ENCODE measurements at places on chromosomes 16 and 17.
A peak's percentile ranks its signal among the peaks of the same experiment; 100 is the strongest.

- no peak for DNase-seq
Measured at GRCh38 chr17:80573701-80574100, 29.1 kb downstream of the RPTOR start.

GRCh38 chr16:89695086-89695874, 6.2 kb downstream of the SPATA2L start:
- DNase-seq: no peak

DNA sequence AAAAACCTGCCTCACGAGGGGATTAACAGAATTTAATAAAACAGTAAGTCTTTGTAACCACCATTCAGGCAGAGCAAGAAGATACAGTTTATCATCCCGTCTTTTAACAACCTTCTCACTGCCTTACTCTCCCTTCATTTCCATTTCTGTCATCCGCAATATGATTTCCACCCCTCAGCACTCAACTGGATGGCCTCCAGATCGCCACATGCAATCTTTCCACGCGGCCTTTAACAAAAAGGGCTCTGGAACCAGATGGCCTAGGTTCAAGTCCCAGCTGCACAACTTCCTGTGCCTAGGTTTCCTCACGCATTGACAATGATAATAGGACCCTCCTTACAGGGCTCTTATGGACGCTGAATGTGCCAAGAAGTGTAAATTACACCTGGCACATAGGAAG, 103.6 kb downstream of the GAS7 start:
- no peak for DNase-seq

DNA sequence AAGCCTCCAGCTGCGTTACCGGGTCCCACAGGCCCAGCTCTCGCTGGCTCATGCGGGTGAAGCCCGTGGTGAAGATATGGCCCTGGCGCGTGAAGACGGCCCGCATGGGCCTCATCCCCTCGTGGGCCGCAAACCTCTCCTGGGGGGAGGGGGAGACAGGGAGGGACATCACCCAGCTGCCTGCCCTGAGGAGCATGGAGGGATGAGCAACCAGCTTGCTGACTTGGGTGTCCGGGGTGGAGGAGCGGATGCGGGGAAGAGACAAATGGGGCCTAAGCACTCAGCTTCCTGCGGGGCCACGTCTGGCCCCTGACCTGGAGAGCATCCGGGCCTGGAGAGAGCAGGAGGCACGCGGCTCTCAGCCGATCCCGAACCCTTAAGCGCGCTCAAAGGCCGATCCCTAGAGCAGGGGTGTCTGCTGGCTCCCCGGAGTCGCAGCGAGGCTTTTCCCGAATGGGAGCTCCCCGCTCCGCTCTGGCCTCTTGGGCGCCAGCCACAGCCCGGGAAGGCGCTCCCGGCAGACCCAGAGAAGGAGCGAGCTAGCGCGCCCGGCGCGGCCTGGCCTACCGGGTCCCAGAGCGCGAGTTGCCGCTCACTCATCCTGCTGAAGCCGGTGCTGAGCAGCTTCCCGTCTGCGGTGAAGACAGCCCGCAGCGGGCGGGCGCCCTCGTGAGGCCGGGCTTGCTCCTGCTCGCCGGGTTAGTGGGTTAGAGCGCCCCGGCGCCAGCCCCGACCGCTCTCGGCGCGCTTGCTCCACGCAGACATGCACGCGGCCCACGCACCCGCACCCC, 5.0 kb downstream of the CORO6 start:
- DNase-seq: peak; percentile 92

DNA sequence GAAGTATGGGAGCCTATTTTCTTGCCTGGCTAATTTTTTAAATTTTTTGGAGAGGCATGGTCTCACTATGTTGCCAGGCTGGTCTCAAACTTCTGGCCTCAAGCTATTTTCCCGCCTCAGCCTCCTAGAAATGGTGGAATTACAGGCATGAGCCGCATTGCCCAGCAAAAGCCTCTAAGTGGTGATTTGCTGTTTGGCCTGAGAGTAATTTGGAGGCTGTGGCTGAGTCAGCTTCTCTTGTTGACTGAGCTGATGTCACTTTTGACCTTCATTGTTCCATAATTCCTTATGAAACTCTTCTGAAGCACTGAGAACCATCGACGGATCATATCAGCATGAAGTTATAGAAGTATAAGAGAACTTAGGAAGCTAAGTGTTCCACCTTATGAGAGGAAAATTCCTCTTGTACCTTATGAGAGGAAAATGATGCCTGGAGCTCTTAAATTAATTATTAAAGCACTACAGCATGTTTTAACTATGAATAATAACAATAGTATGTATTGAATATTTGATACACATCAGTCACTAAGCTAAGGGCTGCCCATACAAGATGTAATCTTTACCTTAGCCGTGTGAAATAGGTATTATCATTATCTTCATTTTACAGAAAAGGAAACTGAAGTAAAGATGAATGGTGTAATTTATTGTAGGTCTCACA, 220.8 kb upstream of the MON1B start:
- DNase-seq: no peak

GRCh38 chr17:47776330-47777197, 43.5 kb downstream of the TBX21 start:
- DNase-seq: no peak
